Renal cortical epithelial cell (primary cell): ENCODE measurements at places on chromosomes 1 and 21. TPM values are rescaled to one million over a fixed set of nuclear protein-coding genes. Genes with fewer than 3 reads are reported as not detected.

DNA sequence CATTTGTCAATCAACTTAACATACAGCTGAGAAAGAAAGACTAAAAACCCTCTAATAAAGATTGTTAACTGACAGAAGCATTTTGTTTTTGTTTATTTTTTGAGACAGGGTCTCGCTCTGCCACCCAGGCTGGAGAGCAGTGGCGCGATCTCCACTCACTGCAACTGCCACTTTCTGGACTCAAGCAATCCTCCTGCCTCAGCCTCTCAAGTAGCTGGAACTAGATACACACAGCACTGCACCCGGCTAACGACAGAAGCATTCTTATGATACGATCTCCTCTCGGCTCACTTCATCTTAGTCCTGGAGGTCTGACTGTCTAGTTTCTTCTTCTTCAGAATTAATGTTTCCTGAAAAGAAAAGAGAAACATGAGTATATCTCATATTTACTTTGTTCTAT lies 23.5 kb downstream of the RSPH1 start:
- no peak for DNase-seq

- no peak for DNase-seq
These were observed 577.8 kb downstream of the BRINP3 start for GRCh38 chr1:189899686-189900425.

DNA sequence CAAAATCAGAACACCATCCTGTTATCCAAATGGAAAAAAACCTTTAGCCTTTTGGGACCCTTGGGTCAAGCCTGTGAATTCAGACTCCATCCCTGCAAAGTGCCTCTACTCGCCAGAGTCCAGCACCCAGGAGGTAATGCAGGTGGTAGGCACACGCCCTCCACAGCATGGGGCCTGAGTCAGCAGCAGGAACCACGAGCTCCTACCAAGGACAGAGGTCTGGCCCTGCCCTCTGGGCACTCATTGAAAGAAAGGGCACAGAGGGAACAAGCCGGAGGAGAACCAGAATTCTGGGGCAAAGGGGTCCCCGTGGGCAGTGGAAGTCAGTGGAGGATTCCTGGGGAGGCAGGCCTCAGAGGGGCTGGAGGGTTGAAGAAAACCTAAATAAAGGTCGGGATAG lies 438.1 kb downstream of the NPHP4 start:
- no peak for DNase-seq

DNA sequence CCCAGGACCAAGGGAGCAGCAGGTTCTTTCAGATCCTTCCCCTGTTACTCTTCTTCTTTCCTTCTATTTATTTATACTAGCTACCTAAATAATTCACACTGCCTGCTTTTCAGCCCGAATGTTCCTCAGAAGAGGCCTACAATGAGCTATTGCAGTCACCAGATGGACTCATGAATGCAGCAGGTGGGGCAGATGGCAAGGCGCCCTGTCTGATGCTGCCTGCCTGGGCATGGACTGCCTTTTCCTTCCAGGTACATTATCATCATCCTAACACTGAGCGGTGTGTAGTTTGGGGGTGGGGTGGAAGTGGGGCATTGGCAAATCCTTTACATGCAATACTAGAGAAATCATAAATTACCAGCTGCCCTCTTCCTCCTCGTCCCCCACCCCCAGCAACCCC lies 17.6 kb downstream of the ESRRG start:
- DNase-seq = no peak

GRCh38 chr1:185871627-185872150 lies 137.5 kb downstream of the HMCN1 start:
- no peak for DNase-seq

DNA sequence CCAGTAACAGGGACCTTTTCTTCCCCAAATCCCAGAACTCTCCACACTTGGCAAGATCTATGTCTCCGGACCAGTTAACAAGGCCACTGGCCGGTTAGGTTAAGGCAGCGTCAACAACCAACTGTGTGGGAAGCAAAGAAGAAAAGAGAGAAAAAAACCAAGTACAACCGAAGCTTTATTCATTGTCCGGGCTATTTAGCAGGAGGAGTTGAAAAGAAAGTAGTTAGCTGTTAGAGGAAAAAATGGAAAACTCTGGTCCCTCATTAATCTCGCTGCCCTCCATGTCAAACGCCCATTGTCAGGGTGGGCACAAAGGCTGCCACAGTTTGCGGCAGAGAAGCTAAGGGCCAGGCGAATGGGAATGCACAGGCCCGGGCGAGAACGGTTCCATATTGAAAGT lies 49.3 kb upstream of the GRIK3 start:
- DNase-seq = no peak

GRCh38 chr1:41241749-41242341 lies at the start of gene SCMH1:
Gene SCMH1, minus strand, starts transcription at chr1:41242306. Its CDS starts 56,173 bp downstream, at chr1:41186133.
- DNase-seq = no peak

OR2L5 gene
- total RNA-seq = 0.05 TPM in 1 of 2 replicates, not detected in the other

AGO1 gene
- 4.9 and 17.9 TPM in 2 replicates for total RNA-seq

GRCh38 chr1:53987880-53988279 lies 30.1 kb downstream of the LDLRAD1 start:
- DNase-seq = peak; percentile 22

CYP4X1 gene
- 0.10 and 0.17 TPM in 2 replicates for total RNA-seq
